ENCODE measurements at places on chromosomes 16 and 17.
A peak's percentile ranks its signal among the peaks of the same experiment; 100 is the strongest.

- no peak for DNase-seq
Observed at GRCh38 chr16:56823081-56823733, 41.8 kb upstream of the SLC12A3 start.

GRCh38 chr17:36911001-36911400 is 26.3 kb upstream of the LHX1 start:
- no peak for DNase-seq

- no peak for DNase-seq
Observed at GRCh38 chr17:42338427-42338985, 49.7 kb downstream of the STAT3 start.

- DNase-seq, result no peak
Observed at GRCh38 chr17:35252651-35253050, 9.8 kb downstream of the SLFN5 start.

DNA sequence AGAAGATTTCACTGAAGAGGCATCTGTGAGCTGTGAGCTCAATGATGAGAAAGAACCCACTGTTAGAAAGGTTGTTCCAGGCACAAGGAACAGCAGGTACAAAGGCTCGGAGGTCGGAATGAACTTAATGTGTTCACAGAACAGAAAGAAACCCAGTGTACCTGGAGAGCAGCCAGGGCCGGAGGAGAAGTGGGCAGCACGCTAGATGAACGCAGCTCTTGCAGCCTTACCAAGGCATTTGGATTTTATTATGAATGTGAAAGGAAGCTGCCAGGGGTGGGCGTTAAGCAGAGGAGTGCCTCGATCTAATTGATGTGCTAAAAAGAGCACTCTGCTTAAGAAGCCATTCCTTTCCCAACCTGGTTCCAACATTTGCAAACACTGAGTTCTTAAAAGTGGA is 19.0 kb downstream of the EEF2K start:
- DNase-seq, result no peak

DNA sequence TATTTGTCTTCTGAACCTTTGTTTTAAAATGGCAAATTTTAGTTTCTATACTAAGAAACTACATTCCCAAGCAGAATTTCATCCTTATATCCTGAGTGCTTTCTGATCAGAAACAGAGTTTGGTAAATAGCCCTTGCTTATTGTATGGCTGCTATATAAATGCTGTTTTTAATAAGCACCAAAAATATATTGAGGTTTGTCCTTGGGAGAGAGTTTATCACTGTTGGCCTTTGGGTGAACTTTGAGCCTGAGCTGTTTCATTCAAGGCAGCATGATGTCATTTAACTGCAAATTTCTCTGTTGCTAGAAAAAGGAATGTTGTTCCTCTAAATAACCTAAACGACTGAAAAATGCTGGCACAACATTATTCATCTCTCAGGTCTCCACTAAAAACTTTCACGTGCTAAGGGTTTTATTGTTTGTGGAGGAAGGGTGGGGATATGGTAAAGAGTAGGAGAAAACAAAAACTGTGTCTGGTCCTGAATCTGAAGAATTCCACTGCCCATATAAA is 334.3 kb upstream of the TBX2 start:
- DNase-seq, result no peak

DNA sequence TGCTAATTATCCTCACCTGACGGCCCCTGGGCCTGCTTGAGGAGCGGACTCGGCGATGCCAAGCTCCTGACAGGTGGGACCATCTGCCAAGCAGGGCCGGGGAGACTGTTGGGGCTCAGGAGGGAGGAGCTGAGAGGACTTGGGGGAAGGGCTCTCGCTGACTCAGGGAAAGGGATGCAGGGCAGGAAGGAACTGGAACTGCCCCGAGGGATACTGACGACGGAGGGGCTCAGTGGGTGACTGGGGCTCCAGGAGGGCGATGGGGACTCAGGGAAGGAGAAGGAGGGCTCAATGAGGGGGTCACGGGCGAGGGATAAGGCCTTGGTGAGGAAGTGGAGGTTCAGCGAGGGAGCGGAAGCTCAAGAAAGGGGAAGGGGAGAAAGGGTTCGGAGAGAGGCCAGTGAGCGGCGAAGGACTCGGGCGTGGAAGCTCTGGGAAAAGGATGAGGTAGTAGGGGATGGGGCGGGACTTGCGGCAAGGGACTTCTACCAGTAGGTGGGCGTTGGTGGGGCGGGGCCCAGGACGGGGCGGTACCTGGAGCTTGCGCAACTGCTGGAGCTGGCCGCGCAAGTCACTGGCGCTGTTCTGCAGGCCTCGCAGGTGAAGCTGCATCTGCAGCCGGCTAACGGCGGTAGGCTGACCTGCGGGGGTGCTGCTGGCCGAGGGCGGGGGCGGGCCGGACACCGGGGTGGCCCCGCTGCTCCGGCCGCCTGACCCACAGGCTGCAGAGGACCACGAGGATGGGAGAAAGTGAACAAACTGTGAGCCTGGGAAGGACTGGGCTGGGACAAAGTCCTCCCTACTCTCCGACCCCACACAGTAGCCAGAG is 46.5 kb downstream of the SRCIN1 start:
- peak; percentile 65 for DNase-seq

DNA sequence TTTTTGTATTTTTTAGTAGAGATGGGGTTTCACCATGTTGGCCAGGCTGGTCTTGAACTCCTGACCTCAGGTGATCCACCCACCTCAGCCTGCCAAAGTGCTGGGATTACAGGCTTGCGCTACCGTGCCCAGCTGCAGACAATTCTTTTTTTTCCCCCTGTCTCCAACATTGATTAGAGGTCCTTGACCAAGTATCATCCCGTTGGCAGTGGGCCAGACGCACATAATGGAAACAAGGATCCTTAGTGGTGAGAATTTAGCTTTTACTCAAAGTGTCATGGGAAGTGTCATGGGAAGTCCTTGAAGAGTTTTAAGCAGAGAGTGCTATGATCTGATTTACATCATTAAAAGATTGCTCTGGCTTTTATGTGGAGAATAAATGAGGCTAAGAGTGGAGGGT is 2.1 kb upstream of the FBXO47 start:
- no peak for DNase-seq

DNA sequence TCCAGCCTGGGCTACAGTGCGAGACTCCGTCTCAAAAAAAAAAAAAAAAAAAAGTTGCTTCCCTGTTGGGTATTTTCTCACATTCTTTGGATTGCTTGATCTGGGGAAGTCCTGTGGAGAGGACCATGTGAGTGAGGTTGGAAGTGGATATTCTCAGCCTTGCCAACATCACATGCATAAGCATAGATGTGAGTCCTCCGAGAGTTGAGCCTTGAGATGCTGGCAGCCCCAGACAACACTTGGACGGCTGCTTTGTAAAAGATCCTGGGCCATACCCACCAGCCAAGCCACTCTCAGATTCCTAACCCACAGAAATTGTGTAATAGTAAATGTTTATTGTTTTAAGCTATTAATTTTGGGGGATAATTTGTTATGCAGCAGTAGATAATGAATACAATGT is 1570.0 kb upstream of the GOT2 start:
- no peak for DNase-seq

- DNase-seq, result no peak
Observed at GRCh38 chr17:44361292-44362260, 2.1 kb downstream of the FAM171A2 start.

DNA sequence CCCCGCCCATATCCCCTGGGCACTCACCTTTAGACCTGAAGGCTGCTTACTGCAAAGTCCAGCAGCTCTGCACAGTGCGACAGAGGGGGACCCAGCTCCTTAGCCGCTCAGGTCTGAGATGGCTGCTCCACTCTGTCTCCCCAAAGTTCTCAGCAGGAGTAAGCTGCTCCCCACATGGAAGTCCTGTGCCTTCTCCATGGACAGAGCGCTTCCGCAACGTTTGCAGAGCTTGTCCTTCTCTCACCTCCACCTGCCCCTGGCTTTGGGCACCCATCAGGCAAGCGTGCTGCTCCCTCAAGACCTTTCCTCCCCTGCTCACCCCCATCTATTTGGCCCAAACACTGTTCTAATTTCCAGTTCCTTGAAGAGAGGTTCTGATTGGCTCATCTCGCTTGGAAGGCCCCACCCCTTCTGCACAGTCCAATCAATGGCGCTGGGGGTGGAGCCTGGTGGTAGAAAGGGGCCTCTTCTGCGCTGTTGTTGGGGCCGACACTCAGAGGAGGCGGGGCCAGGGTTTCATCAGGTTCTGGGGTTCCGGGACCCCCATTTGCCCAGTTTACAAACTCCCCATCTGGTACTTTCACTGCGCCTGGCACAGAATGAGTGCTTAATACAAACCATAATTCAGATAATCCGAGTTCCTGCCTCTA is 137.2 kb downstream of the CYLD start:
- DNase-seq, result no peak

DNA sequence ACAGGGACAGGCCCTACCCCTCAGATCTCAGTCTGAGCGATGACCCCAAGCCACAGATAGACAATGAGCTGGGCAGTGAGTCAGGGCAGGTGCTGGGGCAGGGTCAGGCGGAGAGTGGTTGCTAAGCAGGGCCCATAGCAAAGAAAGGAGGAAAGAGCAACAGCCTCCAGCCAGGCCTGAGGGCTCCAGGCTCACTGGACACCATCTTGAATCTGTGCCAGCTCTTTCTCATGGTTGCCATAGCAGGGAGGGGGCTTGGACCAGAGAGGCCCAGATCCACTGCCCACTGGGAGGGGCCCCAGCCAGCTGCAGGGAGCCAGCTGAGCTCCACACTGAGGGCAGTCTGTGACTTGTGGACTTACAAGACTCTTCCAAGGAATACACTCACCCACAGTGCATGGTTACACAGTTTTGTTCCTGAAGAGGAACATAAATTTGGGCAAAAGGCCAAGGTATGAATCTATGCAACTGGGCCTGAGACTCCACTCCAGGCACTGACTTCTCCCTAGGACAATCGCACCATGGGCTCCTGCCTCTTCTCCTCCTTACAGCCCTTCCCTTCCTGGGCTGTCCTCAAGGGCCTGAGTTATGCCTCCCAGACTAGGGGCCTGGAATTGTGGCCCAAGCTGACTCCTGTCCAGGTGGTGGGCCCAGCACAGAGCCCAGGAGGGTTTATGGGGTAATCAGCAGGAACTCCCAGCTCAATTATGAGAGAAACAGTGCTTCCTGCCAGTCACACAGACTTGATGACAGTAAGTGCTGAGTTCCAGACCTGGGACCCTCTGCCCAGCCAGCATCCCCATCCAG is 59.9 kb downstream of the BEAN1 start:
- no peak for DNase-seq

DNA sequence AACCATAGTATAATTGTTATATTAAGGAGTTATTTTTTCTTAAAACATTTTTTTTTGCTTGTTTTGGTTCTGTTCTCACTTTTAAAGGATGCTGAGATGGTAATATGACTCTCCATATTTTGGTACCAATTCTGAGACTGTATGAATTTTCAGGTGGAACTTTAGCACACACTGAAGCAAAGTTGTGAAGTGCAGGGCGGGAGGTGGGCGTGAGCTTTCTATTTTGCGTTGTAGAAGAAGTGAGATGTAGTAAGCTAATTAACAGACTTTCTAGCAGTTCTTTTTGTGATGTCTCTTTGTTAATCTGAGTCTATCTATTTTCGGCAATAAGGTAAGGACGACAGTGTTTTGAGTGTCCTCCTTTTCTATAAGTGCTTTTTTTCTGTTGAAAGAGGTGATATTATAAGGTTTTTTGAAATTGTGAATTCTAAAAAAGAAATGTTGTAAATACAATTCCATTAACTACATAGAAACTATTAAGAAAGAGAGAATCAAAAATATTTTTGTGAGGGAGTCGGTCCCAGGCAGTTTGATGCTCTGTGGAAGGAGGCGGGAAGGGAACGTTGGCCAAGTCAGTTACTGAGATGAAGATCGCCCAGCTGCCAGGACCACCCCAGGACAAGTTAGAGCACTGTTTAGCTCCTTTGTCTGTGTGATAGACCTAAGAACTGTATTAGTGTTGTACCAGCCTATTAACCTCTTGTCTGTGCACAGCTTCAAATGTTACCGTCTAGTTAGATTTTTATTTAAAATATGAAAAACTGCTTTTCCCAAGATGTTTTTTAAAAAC is 65.0 kb downstream of the CCDC182 start:
- DNase-seq, result no peak

DNA sequence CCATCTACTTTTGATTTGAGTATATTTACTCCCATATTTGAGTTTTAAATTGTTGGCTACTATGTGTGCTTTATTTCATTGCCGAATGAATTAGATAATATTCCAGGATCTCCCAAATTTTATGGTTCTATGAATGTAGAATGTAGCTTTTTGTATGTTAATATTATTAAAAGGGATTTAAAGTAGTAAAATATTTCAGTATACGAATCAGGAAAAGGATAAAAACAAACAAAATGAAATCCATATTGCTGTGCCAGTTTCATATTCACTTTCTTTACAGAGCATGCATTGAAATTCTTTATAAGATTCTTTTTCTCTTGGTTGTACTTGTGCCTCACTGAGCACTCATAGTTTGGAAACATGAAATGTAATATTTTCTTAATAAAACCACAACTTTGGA is 155.1 kb downstream of the CHD9 start:
- no peak for DNase-seq

GRCh38 chr16:16073001-16073545 is 123.7 kb downstream of the ABCC1 start:
- no peak for DNase-seq

DNA sequence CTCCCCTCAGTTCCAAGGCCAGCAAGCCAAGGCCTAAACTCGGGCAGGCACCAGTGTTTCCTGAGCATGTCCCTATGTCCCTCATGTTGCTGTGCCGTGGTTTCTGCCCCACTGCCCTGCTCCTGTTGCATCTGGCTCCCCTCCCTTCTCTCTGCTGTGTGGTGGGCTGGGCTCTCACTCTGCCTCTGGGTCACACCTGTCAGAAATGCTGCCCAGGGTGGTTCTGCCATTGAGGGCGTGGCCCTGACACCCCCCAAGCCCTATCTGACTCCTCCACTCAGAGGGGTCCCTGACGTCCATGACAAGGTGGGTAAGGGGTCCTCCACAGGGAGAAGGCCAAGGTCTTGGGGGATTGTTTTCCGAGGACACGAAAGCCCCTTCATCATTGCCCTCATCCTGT is 9.2 kb upstream of the ITGA3 start:
- no peak for DNase-seq

GRCh38 chr16:81599034-81599744 is 154.6 kb downstream of the CMIP start:
- no peak for DNase-seq

DNA sequence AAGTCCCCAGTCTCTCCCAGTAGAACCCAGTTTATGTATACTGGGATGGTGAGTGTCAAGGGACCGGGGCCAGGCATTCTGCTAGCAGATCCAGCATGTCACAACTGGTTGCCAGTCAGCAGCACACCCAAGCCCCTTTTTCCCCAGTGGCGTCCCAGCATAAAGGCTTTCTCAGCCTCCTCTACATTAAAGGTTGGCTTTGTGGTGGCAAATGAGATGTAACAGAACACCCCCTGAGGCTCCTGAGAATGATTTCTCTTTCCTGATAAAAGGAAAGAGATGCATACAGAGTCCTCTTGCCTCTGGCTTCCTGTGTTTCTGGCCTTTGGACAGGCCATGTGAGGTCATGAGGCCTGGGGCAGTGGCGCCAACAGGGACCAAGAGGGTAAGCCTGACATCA is 27.9 kb downstream of the IRX6 start:
- no peak for DNase-seq
